NCI-H1417 (cell line): ENCODE measurements at places on chromosomes 13 and 19.
A peak's percentile ranks its signal among the peaks of the same experiment; 100 is the strongest.

- DNase-seq: no peak
These were observed 142.4 kb downstream of the MYCBP2 start for GRCh38 chr13:77184455-77184854.

GRCh38 chr13:39952249-39953233 lies 297.1 kb downstream of the COG6 start:
- peak; percentile 45 for DNase-seq

- DNase-seq: peak; percentile 29
These were observed 805.6 kb upstream of the ARGLU1 start for GRCh38 chr13:107373551-107373950.

- DNase-seq: no peak
These were observed 47.8 kb upstream of the C1QTNF9 start for GRCh38 chr13:24261566-24261965.

GRCh38 chr13:77397636-77398035 lies 70.7 kb upstream of the MYCBP2 start:
- no peak for DNase-seq

- peak; percentile 28 for DNase-seq
These were observed at the start of gene CBARP for GRCh38 chr19:1237754-1238368. Gene CBARP, minus strand, starts transcription at chr19:1238005. Its CDS starts 1,905 bp downstream, at chr19:1236100.

DNA sequence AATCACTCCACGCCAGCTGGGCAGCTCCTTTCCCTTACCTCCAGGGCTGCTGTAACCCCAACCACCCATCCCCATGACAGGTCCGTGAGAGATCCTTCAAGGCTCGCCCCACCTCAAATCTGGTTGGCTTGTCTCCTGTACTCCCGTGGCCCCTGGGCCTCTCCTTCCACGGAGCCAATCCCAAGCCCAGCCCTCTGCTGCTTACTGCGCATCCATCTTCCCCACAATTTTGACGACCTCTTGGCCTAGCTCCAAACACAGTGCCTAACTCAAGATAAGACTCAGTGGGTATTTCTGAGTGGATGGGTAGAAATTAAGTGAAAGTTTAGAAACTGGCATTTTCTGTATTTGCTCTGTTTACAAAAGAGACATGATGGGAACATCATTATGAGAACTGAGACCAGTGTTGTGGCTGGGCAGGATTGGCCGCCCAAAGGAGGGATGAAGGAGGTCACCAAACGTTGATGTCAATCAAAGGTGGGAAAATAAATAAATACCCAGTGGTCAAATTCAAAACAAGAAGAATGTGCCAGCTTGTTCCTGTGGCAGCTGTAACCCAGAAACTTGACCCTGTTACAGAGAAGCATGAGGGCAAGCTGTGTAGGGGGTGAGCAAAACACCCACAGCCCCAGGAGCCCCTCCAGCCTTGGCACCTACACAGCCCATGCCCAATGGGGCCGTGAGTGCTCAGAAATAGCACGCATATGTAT lies 162.2 kb downstream of the ABCC4 start:
- DNase-seq: no peak

DNA sequence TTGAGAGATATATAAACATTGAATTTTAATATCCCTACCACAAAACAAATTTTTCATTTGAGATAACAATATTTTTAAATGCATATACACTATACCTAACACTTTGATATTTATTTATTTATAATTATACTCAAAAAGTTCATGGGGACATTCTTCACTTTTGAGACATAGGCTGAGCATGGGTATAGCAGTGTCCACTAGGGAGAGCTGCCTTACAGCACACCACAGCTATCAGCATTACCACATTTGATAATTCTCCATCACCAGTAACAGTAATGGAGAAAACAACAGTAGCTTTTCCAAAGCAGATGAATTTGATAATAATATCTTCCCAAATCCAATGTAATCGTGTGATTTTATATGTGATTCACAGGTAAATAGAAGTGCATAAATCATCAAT lies 626.1 kb downstream of the DACH1 start:
- no peak for DNase-seq

GRCh38 chr13:51734786-51735185 lies 69.2 kb downstream of the DHRS12 start:
- DNase-seq: no peak

DNA sequence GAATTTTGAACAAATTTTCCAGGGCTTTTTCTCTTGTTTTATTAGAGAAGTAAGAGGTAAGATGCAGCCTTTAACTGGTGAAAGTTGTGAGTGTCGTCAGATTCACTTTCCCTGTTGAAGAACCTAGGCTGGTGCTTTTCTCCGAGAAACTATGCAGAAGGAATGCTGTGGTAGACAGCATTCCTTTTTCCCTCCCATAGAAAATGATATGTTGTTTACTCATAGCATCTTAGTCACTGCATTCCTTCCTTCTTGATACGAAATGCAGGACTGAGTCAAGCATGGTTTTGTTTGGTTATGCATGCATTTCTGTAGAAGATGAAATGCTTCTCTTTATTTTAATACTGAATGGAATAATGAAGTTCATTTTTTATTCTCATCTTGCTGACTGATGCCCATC lies 3.4 kb downstream of the ITGBL1 start:
- no peak for DNase-seq

GRCh38 chr13:26941345-26942174 lies 181.0 kb upstream of the GPR12 start:
- DNase-seq: no peak

- peak; percentile 45 for DNase-seq
These were observed 120.8 kb upstream of the ZNF507 start for GRCh38 chr19:32224371-32225244.

GRCh38 chr19:4913996-4914735 lies 4.9 kb downstream of the UHRF1 start:
- no peak for DNase-seq

DNA sequence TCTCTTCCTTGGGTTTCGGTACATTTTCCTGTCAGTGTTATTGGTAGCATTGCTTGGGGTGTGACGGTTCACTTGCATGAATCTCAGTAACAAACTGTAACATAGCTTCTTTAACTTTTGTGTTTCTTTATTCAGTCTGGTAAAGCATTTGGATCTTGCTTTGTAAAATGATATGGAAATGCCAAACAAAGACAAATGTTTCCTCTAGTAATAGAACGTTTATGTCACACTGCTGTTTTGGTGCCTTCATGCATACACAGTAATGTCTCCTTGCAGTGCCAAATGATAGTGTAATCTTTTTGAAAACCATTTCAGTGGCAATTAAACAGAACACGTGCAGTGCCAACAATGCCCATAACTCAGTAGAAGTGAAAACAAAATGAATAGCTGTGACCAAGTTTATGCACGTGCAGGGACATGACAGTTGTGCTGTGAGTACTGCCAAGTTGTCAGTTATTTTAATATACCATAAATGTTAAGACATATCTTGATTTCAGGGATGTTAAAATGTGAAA lies 110.8 kb downstream of the RXFP2 start:
- DNase-seq: no peak

DNA sequence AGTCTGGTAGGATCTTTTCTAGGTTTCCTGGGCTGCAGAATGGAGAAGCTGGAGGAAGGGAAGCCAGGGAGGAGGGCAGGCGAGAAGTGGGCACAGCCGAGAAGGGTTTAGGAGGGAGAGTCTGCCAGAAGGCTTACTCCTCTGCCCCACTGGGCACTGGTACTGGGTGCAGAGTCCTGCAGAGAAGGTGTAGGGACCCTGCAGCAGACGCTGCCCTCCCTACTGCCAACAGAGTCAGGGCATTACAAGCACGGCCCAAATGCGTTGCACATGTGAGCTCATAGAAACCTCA lies 726 bp upstream of the PEPD start:
- DNase-seq: no peak

DNA sequence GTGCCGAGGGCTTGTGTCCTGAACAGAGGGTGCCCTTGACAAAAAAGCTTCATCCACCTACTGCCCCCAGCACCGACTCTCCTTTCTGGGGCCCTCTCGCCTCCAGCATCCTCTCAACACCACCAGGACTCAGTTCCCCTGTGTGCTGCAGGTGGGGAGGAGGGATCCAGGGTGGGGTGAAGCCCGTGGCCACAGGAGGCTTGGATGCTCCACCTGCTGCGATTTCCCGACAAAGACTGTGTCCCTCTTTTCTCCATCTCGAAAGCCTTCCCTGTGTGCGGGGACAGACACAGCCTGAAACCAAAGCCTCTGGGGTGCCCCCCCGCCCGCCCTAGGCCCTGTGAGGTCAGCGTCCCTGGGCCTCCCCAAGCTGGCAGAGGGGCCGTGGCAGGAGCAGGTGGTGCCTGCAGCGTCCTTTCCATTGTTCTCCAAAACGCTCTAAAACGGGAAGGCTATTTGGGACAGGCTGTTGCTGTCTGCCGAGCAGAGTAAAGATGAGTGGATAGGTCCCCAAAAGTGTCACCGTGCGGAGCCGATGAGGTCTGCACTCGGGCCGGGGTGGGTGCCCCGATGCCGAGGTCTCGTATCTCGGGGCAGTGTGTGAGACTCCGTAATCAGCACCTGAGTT lies 185.7 kb downstream of the PTPRS start:
- DNase-seq: no peak

GRCh38 chr19:46713781-46714443 lies 3.0 kb downstream of the PRKD2 start:
- peak; percentile 73 for DNase-seq

- DNase-seq: no peak
These were observed 190.1 kb upstream of the CSNK1A1L start for GRCh38 chr13:37295573-37295972.

- no peak for DNase-seq
These were observed at the start of gene ZFR2 for GRCh38 chr19:3868770-3869456. Gene ZFR2, minus strand, starts transcription at chr19:3869038. Its CDS starts 21 bp downstream, at chr19:3869017.

GRCh38 chr13:84130495-84131114 lies 248.3 kb upstream of the SLITRK1 start:
- DNase-seq: no peak

DNA sequence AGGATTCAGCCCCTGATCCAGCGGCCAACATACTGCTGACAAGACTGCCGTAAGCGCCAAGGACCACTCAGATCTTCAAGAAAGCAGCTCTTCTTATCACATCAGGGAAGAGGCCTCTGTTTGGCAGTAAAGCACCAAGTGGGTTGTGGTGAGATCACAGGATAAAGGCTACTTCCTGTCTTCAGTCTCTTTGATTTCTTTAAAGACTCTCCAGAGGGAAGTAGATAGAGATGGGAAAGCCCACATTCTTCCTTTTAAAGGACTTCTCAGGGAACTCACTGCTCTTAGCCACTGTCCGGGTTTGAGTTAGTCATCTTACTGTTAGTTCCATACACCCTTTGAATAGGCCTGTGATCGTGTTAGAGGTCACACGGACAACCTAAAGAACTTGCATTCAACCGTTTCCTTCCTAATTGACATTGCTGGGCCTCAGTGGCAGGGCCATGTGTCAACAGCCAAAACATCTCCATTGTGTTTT lies 47.2 kb upstream of the POMP start:
- DNase-seq: no peak

GRCh38 chr13:89755729-89756492 lies 1591.6 kb upstream of the MIR17HG start:
- no peak for DNase-seq

GRCh38 chr19:46925548-46925950 lies 64.8 kb downstream of the ARHGAP35 start:
- DNase-seq: no peak

DNA sequence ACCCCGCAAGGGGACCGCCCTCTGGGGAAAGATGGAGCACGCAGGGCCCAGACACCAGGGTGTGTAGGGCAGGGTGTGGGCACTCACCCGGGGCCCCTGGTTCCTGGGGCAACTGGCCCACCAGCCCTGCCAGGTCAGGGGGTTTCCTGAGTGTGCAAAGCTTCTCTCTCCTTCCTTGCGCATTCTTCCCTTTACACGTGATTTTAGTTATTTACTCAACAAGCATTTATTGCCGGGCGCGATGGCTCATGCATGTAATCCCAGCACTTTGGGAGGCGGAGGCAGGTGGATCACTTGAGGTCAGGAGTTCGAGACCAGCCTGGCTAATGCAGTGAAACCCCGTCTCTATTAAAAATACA lies 20.4 kb downstream of the PRR36 start:
- no peak for DNase-seq

DNA sequence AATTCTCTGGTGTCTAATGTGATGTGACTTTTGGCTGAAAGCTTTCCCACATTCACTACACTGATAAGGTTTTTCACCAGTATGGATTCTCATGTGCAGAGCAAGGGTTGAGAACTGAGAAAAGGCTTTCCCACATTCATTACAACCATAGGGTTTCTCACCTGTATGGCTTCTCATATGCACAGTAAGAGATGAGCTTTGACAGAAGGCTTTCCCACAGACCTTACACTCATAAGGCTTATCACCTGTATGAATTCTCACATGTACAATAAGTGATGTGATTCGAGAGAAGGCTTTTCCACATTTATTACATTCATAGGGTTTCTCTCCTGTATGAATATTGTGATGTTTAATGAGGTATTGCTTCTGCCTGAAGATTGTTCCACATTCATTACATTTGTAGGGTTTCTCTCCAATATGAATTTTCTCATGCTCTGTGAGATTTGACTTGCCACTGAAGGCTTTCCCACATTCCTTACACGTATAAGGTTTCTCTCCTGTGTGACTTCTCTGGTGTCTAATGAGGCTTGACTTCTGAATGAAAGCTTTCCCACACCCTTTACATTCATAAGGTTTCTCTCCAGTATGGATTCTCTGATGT lies 14.0 kb downstream of the ZNF260 start:
- DNase-seq: no peak

DNA sequence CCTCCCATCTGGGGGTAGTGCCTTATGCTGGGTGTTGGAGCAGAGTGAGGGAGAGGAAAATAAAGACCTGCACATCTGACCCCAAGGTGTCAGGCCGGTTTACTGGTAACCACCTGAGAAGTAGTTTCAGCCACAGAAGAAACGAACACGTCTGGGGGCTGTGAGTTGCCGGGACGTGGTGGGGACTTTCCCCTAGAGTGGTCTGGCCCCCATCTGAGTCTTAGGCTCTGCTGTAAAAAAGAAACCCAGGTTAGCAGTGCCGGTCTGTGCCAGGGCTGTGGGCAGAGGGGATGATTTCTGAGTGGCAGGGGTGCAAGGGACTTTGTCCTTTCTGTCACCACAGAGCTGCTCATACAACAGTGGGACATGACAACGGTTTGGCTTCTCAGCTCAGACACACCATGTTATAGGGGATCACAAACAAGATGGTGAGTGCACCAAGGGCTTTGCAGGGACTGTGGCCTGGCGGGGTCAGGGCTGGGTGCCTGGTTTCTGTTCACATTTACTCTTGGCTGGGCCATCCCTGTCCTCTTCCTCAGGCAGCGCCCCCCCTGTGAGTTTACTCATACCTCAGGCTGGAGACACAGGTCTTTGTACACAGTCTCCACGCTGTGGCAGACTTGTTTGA lies 9.0 kb downstream of the GCDH start:
- DNase-seq: no peak

GRCh38 chr13:22073718-22074117 lies 402.8 kb downstream of the FGF9 start:
- DNase-seq: no peak

DNA sequence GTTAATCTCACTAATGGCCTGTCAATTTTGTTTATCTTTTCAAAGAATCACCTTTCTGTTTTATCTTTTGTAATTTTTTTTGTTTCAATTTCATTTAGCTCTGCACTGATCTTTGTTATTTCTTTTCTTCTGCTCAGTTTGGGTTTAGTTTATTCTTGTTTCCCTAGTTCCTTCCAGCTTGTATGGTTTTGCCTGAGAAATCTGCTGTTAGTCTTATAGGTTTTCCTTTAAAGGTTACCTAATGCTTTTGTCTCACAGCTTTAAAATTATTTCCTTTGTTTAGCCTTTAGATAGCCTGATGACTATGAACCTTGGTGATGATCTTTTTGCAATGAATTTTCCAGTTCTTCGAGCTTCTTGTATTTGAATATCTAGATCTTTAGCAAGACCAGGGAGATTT lies 1869.8 kb upstream of the PCDH20 start:
- no peak for DNase-seq

- DNase-seq: no peak
These were observed 22.3 kb upstream of the MYDGF start for GRCh38 chr19:4692251-4693077.

- no peak for DNase-seq
These were observed 1294.1 kb downstream of the UQCRFS1 start for GRCh38 chr19:27918818-27919217.
